GM23248 (cell line): ENCODE measurements at places on chromosomes 13 and 19.

DNA sequence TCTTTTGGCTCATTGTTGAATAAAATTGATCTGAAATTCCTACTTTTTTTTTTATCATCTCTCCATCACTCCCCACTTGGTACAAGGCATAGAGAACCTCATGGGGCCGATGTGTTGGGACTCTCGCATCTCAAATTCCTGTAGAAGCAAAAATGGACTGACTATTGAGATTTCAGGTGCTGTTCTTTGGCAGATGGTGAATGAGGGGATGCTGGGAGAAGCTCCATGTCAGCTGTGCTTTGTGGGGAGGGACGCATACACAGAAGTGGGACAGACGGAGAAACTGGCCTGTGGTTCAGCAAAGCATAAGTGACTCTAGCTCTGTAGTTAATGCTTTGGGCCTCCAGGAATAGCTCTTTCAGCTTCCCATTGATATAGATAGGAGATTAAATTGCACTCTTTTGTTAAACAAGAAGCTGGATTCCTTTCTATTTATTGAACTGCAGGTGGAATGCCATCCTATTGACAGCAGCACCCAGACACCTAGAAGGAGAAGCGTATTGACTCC lies 194.5 kb upstream of the RNF113B start:
- no peak for DNase-seq

- DNase-seq: no peak
Measured at GRCh38 chr13:113157929-113158747, at the start of gene PROZ. Gene PROZ, plus strand, starts transcription at chr13:113158648. Its CDS starts 13 bp downstream, at chr13:113158661.

- peak; percentile 92 for DNase-seq
Measured at GRCh38 chr19:43784241-43784980, 3.6 kb upstream of the KCNN4 start.

GRCh38 chr13:81104035-81104715 lies 763.2 kb upstream of the SPRY2 start:
- no peak for DNase-seq

DNA sequence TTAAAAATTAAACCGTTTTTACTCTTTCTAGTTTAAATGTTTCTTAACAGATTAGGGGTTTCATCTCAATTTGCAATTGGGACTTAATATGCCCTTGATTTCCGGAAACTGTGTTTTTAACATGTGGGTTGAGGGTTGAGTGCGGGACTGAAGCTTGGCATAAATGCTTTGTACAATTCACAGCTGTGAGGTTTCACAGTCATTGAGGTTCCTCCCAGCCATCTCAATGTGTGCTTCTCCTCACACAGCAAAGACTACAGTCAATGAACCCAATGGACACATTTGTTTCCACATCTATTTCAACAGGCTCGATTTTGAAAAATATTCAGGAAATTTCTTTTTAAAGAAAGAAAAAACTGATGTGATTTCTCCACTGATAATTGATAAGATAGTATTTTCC lies 328.6 kb downstream of the TBC1D4 start:
- DNase-seq: no peak

DNA sequence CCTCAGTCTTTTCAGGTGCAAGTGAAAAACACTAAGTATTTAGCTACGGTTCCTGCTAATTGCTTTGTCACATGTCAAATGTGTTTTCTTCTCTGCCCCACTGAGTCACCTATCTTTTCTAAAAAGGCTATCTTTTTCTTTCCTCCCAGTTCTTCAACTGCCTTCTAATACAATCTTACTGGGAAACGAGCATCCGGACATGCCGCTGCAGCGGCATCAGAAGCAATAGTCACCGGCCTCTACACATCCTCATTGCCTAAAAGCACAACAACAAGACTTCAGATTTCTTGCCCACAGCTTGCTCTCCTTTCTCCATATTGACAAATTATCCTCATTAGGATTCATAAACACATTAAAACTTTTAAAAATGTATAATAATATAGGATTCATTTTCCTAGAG lies 1.2 kb downstream of the PCDH9 start:
- DNase-seq: peak; percentile 5

- DNase-seq: peak; percentile 14
Measured at GRCh38 chr19:58128041-58128685, 22.4 kb downstream of the ZNF329 start.

DNA sequence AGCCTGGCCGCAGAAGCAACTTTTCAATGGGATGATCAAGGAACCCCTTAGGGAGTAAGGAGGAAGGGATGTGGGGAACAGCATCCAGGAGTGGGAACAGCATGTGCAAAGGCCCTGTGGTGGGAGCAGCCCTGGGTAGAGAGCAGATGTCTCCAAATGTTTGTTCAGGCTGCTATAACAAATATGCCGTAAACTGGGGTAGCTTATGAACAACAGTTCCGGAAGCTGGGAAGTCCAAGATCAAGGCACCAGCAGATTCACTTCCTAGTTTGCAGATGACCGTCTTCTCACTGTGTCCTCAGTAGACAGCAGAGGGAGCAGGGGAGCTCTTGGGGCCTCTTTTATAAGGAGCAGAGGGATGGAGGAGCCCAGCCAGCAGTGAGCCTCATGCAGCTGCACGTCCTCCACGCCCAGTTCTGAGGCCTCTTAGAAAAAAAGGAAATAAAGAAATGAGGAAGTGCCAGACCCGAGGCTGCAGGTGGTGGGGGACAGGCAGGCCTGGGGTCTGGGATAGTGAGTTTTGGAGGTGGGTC lies 4.2 kb upstream of the LRRC25 start:
- DNase-seq: peak; percentile 77

DNA sequence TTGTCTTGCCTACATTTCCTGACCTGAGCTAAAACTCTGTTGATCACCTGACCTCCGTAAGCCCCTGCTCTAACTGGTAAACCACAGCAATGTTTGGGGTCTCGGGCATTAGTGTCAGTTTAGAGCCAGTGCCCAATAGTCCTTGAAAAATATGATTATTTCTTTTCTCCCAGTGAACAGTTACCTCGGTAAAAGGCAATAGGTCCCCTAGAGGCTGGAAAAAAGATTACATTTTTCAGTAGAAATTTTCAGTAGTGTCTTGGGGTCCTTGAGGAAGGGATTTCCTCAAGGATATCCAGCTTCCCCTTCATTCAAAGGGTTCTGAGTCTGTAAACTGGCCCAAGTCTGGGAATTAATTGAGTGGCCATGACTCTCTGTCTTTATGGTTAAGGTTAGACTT lies 177.5 kb downstream of the SLC7A1 start:
- no peak for DNase-seq

DNA sequence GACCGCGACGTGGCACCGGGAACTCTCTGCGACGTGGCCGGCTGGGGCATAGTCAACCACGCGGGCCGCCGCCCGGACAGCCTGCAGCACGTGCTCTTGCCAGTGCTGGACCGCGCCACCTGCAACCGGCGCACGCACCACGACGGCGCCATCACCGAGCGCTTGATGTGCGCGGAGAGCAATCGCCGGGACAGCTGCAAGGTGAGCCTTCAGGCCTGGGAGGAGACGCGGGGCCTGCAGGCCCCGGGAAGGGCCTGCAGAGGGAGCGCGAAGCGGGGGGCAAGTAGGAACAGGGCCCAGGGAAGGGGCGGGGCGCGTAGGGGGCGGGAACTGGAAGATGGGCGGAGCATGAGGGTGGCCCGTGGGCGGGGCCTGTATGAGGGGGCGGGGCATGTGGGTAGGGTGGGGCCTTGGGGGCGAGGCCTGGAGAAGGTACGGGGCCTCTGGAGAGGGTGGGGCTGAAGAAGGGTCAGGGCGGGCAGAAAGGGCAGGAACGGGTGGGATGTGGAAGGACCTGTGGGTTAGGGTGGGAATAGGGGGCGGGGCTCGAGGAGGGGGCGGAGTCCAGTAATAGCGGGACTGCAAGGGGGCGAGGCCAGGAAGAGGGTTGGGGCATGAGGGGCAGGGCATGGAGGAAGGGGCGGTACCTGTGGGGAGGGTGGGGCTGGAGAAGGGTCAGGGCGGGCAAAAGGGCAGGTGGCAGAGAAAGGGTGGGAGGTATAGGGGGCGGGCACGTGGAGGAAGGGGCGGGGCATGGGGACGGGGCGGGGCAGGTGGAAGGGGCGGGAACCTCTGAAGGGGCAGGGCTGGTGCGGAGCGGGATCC lies 2.5 kb downstream of the CFD start:
- peak; percentile 50 for DNase-seq

GRCh38 chr13:112690283-112690929 lies 568 bp downstream of the ATP11A start:
- peak; percentile 74 for DNase-seq

DNA sequence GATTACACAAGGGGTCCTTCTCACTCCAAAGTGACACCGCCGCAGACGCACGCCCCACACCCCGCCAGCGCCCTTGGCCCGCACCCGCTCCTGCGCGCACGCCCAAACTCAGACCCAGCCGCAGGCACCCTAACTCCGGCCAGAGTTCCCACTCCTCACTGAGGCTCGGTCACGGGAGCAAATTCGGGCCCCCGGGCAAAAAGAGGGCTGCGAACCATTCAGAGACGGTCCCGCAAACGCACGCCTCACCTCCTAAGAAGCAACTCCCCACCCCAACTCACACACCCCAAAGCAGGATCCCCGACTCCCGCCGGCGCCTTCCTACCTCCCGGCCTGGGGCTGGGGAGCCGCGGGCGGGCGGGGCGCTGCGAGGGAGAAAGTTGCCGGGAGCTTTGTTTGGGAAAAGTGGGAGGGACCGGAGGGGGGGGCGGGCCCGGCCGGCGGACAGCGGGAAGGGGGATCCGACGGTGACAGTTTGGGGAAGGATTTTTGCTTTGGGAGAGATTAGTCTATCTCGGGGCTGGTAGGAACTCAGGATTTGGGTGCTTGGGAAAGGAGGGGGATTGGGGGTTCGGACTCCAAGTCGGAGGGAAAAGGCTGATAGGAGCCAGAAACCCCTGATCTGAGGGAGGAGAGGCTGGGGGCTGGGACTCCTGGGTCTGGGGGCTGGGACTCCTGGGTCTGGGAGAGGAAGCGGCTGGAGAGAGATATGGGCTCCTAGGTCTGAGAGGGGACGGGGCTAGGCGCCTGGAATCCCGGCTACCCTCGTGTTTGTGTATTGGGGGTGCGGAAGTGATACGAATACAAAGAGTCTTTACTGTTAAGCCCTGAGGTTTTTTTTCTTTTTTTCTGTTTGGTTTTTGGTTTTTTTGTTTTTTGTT lies at the start of gene TEAD2:
Gene TEAD2, minus strand, starts transcription at position 369 of the 881 bp plus-strand sequence. CDS start 2,341 bp downstream, outside the sequence.
- peak; percentile 77 for DNase-seq

GRCh38 chr13:44089452-44089851 lies 209.7 kb downstream of the LACC1 start:
- DNase-seq: peak; percentile 12

DNA sequence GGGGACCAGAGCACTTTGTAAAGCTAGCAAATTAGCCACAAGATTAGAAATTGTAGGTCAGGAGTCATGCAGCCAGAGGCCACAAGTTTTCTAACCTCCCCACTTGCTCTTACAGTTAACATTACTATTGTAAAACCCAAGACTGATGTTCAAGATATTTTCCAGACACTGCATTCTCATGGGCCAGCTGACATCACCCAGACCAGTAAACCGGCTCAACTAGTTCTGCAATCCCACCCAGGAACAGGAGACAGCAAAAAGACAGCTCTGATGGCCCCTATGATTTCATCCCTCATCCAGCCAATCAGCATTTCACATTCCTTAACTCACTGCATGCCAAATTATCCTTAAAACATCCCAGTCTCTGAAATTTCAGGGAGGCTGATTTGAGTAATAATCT lies 178.5 kb downstream of the PRR20E start:
- no peak for DNase-seq

DNA sequence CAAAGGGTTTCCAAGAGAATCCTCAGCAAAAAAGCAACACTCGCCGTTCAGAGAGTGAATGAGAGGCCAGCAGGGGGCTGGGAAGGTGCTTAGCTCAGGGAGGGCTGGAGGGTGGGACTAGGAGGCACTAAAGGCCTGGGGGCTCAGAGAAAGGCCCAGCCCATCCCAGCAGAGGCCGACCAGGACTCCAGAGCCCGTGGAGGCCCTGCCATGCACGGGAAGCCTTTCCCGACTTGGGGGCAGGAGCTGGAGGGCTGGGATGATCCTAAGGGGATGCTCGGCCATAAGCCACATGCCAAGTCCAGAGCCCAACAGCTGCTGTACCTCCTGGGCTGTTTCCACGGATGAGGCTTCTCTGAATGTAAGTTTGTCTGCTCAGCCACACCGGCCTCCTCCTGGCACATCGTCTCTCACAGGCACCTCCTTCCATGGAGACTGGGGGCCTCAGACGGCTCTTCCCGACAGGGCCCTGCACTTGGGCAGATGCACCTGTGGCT lies 19.5 kb downstream of the RASA3 start:
- no peak for DNase-seq

DNA sequence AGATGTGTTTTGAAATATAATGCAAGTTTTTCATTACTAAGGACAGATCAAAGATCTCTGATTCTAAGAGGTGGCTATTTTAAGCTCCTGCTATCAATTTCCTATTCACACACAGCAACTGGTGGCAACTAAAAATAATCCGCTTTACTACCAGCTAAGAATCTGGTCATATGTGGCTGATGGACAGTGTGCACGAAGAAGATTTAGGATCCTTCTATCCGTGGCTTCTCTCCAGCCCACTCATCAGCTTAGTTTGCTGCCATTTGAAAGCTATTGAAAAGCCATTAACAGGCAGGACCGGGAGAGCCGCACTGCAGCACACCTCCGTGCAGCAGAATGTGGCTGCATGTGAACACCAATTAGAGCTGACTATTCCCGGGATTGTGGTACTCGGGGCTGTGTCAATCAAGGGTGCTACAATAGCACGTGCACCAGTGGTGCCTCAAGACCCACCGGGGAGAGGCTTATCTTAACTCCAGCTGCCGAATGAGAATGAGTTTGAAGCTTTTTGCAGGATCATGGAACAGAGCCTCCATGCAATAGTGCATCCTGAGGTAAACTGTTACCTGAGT lies at the start of gene MYO16:
Gene MYO16, plus strand, starts transcription at position 431 of the 572 bp plus-strand sequence. CDS start 234 bp downstream, outside the sequence.
- no peak for DNase-seq

DNA sequence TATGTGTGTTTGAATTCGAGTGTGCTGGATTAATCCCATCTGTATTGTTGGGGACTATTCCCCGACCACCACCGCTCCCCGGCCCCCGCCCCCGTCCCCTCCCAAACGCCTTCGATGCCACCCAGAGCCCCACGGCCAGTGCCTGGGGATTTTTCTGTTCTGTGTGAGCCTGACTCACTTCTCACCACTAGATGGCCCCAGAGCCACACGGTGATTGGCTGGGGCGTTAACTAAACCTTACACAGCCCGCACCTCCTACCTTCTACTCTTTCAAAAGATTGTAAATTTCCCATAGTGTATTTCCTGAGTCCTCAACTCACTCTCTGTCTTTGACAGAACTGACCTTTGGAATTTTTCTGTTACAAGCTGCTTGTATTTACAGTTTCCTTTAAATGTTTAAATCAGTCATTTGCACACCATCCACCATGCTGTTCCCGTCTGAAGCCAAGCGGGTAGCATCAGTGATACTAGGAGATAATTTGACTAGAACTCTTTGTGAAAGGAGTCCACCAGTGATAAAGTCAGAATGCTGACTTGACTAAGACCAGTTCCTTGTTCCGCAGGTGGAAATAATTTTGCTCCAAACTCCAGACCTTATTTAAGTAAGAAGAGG lies 61.4 kb downstream of the RFX2 start:
- peak; percentile 86 for DNase-seq

DNA sequence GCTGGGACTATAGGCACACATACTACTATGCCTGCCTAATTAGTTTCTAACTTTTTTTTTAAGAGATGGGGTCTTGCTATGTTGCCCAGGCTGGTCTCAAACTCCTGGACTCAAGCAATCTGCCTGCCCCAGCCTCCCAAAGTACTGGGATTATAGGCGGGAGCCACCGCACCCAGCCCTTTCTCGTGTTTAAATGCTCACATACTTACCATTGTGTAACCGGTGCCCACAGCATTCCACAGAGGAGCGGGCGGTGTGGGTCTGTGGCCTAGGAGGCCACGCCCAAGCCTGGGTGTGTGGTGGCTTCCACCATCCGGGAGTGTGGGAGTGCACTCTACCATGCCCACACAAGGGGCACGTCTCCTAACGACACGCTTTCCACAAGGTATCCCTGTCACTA lies 7.7 kb downstream of the LMNB2 start:
- DNase-seq: peak; percentile 20
